ENCODE measurements at places on chromosomes 3 and 15.

DNA sequence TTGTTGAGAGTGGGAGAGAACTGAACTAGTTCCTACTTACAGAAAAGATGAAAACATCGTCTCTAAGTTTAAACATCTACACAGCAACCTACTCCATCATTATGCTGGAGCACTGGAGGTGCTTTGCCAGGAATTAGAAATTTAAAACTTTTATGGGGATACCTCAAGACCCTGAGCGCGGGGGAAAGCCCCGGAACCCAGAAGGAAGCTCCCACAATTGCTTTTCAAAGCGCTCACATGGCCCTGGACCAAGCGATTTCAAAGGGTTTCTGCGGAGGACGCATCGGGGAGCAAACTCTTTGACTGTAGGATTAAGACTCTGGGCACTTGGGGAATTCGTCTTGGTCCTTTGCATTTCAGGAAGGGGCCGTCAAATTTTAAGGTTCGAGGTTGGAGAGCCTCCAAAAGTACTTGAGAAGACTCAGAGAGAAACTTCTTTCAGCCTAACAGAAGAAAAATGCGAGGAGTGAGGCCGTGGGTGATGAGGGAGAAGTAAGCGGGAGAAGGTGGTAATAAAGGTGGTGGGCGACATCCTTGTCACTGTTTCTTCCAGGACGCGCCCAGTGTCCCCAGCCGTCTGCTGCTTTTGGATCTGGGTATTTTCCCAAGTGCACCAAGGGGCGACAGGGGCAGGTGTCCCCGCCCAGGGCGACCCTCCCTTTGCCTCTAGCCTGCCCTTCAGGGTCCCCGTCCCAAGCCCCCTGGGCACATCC, 591 bp downstream of the PROK2 start:
- no peak for DNase-seq

DNA sequence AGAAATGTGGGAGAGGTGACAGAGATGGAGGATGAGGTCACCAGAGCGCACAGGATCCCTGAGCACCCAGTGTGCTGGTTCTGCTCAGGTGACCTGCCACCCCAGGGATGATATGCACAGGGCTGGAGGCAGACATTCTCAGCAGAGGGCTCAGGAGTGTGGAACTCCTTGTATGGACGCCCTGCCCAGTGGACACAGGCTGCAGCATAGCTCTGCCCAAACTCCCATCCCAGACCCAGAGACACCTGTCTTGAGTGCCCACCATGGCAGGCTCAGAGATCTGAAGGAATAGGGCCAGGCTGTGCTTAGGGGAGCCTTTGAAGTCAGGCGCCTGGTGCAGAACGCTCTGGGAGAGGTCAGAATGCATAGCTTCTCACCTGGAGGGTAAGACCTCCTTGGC, 47.3 kb downstream of the PPCDC start:
- no peak for DNase-seq

DNA sequence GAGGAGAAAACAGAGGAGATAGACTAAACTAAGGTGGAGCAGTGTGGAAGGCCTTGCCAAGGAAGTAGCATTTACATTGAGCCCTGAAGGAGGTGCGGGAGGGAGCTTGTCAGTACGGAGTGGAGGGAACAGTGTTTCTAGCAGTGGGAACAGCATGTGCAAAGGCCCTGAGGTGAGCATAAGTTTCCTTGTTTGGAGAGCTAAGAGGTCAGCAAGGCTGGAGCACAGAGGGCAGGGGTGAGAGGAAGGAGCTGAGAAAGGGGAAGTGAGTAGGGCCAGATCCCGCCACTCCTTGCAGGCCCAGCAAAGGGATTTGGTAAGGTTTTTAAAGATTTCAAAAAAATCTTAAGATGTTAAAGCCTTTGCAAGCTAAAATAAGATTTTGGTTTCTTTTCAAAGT, 70.1 kb downstream of the HMCES start:
- no peak for DNase-seq

GRCh38 chr3:46509661-46510187, 11.9 kb downstream of the RTP3 start:
- DNase-seq = no peak

GRCh38 chr3:62688050-62688449, 187.2 kb downstream of the CADPS start:
- no peak for DNase-seq

DNA sequence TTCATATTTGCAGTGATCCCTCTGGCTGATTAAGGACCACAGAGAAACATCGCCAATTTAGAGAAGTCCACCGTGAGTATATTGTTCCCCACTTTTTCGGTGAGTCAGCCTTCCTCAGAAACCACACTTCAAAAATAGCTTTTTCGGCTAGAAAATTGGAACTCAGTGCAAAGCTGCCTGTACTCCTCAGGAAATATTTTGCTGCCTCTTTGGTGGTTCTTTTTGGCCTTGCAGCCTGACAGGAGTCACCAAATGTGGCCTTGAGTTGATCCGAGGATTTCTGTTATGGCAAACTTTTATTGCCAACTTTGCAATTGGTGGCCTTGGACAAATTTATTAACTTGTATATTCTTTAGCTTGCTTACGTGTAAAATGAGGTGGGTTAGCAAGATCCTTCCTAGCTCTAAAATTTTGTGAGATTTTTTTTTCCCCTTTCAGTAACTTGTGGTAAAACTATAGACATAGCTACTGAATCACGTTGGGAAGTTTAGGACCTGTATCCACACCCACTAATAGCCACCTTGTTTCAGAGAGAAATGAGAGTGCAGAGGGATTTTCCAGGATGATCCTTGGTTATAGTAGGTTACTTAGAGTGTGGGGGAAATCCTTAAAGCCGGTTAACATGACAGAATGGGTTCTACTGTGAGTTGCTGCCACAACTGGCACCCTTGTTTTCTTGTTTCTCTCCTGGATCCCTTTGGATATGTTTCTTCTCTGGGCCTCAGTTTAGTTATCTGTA, 9.9 kb downstream of the ARL6IP5 start:
- DNase-seq = no peak

GRCh38 chr15:48423342-48423741, 92.1 kb downstream of the DUT start:
- DNase-seq = no peak

DNA sequence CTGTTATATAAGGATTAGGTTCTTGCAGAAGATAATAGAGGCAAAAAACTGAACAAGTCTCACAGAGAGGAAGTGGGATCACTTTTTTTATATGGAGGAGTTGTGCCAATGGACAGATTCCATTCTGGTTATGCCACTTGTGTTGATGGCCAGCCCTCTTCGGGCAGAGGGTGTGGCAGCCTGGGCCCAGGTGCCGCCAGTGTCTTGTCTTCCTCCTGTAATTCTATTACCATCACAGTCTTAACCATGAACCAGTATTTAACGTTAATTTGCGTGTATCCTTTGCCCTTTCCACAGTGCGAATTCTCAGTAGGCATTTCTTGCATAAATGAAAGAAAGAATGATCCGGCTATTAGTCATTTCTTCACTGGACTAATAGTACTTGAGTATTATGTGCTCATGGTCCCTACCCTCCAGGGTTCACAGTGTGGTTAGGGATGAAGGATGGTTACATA, 7.0 kb upstream of the USP4 start:
- DNase-seq = peak; percentile 34

GRCh38 chr3:48186631-48187300, 1.5 kb downstream of the CDC25A start:
- DNase-seq = no peak

- DNase-seq = peak; percentile 68
Measured at GRCh38 chr15:57861034-57861638, 154.6 kb downstream of the POLR2M start.

DNA sequence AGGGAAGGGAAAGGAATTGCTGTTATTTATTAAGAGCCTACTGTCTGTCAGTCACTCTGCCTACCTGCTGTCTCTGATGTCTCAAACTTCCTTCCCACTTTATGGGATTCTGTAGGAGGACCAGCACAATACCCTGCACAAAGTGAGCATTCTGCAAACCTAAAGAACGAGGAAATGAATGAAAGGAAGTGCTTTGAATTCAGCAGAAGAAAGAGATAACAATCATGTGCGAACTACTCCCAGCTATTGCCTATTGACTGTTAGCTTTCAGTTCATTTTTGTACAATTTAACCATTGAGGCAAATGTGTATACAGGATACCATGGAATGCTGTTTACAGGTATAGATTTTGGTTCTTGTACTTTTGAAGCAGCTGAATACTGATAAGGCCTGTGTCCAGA, 66.8 kb downstream of the CMSS1 start:
- DNase-seq = no peak

- DNase-seq = no peak
Measured at GRCh38 chr3:156577736-156578135, 22.8 kb upstream of the SSR3 start.

DNA sequence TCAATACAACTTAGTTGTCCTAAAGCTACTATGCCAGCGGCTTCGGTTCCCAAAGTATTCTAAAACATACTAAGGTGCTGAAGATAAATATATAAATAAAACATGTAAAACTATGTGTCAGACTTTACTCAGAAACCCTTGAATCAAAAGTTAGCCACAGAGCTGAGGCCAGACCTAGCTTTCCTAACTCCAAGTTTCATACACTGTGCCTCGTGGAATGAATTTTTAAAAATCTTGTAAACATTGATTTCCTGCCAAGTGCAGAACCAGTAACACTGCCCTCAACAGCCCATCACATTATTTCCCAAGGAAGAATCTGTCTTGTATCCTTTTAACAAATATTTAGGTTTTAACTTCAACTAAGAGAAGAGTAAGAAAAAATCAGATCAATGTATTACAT, 36.4 kb downstream of the TAMM41 start:
- no peak for DNase-seq

DNA sequence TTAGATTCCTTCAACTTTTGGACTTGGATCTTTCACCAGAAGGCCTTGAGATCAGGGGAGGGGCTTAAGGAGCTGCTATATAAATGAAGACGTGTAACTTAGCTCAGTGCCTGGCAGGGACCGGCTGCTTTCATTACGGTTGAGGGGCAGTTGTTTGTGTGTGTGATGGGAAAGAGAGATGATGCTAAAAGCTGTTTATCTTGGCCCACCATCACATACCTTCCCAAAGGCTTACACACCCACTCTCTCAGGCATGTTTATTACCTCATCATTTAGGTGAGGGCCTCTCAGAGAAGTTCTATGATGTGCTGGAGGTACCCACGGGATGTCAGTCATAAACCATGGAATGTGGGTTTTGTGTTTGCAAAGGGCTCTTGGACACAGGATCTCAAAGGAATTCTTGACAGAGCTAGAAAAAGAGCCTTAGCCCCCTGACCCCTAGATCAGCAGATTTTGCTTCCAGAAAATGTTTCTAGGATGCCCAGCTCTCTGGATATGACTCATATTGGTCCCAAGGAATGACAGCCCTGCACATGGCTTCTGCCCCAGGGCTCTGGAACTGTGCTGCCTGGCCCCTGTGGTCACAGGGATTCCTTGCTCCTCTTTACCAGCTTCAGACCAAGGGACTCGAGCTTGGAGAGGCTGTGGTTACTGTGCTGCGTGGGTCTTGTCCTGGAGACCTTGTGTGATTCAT, 15.9 kb upstream of the SMAD3 start:
- DNase-seq = peak; percentile 82

DNA sequence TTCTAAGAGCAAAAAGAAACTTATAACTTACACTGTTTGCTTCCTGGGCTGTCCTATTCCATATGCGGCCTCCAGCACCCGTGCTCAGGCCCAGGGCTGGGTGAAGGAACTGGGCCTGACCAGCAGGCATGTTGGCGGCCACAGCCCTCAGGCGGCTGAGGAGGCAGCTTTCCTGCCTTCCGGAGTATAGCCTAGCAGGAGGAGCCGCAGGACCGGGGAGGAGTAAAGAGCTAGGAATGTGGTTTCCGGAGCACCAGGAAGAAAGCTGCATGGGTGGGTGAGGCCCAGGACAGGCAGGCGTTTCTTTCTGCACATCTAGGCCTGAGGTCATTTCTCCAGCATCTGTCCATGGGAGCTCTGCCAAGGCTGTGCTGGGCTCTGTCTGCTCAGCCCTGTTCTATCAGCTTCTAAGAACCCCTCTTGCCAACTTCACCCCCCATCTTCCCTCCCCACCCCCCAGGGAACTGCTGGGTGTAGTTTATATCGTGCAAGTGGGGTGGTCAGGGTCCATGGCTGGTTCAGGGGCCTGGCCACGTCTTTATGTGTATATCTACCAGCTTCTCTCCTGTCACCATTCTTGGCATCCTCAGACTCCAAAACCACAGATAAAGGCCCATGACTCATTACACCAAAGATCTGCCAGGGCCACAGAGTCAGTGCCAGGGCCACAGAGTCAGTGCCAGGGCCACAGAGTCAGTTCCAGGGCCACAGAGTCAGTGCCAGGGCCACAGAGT, 7.8 kb upstream of the KIF7 start:
- DNase-seq = no peak

DNA sequence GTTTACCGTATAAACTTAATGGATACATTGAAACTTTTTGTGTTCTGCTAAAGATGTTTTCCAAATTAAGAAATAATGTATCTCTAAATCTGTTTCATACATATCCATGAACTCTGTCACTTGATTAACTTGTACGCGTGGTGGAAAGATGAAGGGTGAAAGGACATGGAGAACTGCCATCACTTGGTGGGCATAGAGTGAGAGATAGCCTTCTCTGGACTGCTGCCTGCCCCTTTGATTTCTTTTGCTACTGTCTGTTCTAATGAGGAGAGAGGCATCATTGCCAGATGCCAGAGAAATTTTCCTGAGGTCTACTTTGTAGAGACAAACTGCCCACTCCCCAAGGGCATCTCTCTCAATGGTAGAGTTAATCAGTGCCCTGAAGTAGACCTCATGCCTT, 120.5 kb downstream of the SLMAP start:
- no peak for DNase-seq

DNA sequence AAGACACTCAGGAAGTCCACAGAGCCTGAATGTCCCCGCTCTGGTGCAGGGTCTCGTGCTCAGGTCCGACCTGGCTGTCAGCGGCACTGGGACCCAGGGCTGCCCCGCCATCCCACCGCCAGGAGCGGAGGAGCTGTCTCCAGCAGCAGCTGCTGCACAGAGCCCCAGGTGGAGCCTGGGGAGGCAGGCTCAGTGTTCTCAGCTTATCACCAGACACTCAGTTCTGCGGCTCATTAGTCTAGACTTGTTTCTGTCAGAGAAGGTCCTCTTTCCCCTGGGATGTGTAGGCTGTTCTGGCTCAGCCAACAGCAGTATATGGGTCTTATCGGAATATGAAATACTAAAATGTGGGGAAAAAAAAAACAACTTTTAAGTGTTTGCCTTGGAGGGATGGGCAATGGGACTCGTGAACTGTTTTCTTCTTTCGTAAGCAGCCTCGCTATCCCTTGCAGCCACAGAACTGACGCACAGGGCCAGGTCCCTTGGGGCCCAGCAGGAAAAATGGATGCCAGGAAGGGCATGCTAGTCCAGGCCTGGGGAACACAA, 75.9 kb downstream of the KLF13 start:
- DNase-seq = no peak

GRCh38 chr3:42712344-42712648, 9.7 kb upstream of the HHATL start:
- no peak for DNase-seq

GRCh38 chr3:56955492-56956111, 104.9 kb upstream of the SPATA12 start:
- no peak for DNase-seq

GRCh38 chr15:72169921-72170611, 27.5 kb downstream of the GRAMD2A start:
- DNase-seq = no peak

- DNase-seq = peak; percentile 34
Measured at GRCh38 chr3:176514297-176514696, 683.0 kb downstream of the TBL1XR1 start.

GRCh38 chr15:80234883-80235282, 17.1 kb downstream of the CTXND1 start:
- peak; percentile 37 for DNase-seq
